ENCODE measurements at places on chromosomes 3 and 15.

DNA sequence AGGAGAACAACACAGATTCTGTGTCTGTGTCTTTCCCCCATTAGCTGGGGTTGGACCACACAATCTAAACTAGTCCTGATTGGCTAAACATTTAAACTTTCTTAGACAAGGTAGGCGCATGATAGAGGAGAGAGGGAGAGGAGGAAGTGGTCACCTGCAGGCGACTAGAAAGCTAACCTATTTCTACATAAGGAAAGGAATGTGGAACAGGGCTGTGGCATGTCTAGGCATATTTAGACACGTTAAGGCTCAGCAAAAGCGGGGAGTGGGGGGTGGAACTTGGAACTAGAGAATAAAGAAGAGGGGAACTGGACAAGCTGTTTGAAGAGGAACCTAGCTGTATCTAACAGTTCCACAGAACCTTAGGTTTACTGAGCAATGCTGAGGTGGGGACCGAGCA, 12.8 kb downstream of the LRRC28 start:
- no peak for DNase-seq

GRCh38 chr3:40120806-40121205, 188.7 kb upstream of the EIF1B start:
- DNase-seq: no peak

GRCh38 chr3:168398371-168399025, 302.8 kb upstream of the GOLIM4 start:
- no peak for DNase-seq

- DNase-seq: no peak
Observed at GRCh38 chr15:85578941-85579701, 198.7 kb downstream of the AKAP13 start.

GRCh38 chr3:83807511-83807910, 1151.3 kb upstream of the CADM2 start:
- no peak for DNase-seq

GRCh38 chr3:99836681-99837080, 19.0 kb downstream of the CMSS1 start:
- DNase-seq: no peak

DNA sequence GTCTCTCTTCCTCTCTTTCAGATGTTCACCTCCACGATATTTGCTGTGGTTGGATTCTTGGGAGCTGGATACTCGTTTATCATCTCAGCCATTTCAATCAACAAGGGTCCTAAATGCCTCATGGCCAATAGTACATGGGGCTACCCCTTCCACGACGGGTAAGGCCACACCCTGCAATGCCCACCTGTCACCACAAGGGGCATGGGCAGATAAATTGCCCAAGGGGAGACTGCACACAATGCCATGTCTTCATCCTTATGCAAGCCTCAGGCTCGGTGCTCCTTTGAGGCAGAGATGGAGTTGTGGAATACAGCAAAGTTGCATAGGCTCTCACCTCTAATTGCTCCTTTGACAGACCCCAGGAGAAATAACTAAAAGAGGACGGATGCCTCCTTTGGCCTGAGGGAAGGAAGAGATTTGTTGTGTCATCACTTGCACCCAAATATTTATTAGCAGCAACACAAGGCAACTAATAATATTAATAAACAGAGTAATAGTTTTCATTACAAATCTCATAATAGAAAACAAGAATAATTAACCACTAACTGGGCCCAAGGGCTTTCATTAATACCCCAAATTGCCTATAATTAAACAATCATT, 13.2 kb downstream of the TM4SF4 start:
- peak; percentile 13 for DNase-seq

- DNase-seq: no peak
Observed at GRCh38 chr3:184710870-184711492, 883 bp downstream of the MAGEF1 start.

GRCh38 chr15:93831641-93832040, 399.7 kb upstream of the MCTP2 start:
- DNase-seq: no peak

All from stimulated activated CD4-positive, alpha-beta T cell treated with anti-CD3 and anti-CD28 coated beads, Interleukin-1b, Interleukin-23, amount 100 ng/mL, for 24 hours (primary cell).